T follicular helper cell (primary cell): ENCODE measurements at places on chromosomes 4 and X.

- peak; percentile 36 for DNase-seq
These were observed 9.6 kb downstream of the HAUS7 start for GRCh38 chrX:153460826-153461225.

- DNase-seq = no peak
These were observed 39.8 kb downstream of the MFAP3L start for GRCh38 chr4:169986369-169986768.

DNA sequence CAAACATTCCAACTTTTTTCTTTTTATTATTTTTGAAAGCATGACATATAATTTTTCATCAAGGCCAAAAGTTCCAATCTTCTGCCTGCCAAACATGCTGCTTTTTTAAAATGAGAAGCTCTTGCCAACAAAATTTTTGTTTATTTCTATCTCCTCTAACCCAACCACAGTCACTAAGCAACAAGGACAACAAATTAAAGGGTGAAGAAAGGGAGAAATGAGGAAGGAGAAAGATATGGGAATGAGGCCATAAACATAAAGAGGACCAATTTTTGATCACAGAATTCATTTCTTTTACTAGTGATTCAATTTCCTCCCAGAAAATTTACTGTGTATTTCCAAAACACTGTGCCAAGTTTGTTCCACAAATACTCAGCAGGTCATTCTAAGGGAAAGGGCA is 537.0 kb upstream of the DIAPH2 start:
- no peak for DNase-seq

DNA sequence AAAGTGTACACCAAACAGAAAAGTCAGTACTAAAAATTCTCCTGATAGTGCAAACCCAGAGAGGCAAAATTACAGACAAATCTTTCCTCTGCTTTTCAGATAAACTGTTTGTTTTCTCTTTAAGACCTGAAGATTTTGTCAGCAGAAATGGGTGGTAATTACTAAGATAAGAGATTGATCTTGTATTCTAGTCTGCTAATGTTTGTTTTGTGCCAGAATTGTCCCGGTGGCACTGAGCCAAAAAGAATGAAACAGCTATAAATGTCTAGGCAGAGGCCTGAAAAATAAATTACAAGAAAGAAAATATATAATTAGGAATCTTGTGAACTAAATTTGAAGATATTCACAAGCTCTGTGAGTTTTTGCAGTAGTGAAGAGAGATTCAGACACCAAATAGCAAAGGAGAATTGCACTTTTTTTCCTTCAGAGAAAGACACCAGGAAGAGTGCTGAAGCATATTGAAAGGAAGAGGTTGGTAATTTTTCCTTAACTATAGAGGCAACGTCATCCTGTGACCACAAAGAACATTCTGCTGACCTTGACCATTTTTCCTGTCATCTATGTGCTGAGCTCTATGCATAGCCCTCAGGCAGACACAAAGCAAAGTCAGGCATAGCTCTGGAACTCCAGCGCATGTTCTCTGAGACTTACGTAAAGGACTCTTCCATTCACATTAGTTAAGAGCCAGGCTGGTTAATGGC is 314.5 kb upstream of the RASGEF1B start:
- no peak for DNase-seq

DNA sequence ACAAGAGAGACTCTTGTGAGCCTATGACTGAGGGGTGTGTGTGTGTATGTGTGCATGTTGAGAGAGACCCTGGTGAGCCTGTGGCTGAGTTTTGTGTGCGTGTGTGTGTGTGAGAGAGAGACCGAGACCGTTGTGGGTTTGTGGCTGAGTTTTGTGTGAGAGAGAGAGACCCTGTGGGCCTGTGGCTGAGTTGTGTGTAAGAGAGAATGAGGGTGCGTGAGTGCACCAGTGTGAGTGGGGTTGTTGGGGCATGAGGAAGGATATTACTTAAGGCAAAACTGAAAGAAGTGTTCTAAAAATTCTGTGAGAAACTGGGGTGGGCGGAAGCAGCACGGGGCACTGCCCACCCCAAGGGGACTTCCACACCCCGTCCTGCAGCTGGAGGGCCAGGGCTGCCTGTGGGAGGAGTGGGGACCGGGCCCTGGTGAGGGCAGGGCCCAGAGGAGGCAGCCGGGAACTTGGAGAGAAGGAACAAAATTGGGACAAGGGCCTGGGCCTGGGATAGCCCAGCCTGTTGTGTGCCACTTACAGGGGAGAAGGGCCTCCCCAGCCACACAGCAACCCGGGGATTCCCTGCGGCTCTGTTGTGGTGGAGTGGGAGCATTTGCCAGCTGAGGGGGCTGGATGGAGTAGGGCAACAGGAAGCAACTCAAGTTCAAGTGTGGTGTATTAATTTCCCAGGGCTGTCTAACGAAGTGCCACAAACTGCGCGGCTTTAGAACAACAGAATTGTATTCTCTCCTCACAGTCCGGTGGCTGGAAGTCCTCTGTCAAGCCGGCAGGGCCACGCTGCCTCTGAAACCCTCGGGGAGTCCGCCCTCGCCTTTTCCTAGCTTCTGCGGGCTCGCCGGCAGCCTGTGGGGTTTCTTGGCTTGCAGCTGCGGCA is 22.1 kb downstream of the TMEM131L start:
- peak; percentile 73 for DNase-seq

DNA sequence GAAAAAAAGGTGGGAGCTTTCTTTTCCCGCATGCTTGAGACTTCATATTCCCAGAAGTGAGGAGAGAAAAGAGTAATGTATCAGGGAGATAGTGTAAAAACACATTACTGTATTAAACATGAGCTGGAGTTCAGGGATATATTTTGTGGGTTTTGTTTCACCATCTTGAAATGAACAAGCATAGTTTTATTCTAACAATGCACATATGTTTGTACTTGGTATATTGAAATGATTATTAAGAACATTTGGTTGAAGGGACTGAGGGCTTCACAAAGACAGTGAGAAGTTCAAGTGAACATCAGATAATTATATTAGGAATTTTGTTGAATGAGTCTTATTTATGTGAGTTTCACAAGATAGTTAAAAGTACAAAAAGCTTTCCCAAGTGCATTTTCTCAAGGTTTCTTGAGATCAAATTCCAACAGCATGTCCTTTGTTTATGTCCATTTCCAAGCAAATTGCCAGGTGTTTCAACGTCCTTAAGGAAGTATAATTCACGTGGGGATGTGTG is 368.8 kb downstream of the ANKRD50 start:
- no peak for DNase-seq

DNA sequence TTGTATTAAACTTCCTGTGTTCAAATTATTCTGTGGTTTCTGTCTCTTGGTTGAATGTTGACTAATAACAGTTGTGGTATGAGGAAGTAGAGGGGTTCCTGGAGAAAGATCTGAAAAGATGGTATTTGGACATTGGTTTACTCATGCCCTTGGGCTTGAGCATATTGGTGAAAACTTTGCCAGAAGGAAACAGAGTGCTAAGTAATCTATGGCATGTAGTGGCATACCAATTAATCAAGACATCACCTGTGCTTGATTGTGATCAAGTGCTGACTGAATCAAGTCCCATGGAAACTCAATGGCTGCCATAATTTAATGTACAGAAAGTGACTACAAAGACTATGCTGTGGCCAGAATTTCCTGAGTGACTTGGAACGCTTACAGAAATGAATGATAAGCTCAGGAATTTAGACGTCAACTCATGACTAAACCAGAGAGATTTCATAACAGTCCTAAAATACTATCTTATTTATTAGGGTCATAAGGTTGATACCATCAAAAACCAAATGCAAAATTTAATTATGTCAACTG is 2062.9 kb downstream of the ARAP2 start:
- no peak for DNase-seq

- no peak for DNase-seq
These were observed 38.5 kb upstream of the MED14 start for GRCh38 chrX:40773809-40774208.

GRCh38 chr4:58602022-58602421 is 1491.8 kb upstream of the IGFBP7 start:
- DNase-seq = no peak

GRCh38 chr4:7868436-7868775 is 71.3 kb downstream of the AFAP1 start:
- DNase-seq = no peak

DNA sequence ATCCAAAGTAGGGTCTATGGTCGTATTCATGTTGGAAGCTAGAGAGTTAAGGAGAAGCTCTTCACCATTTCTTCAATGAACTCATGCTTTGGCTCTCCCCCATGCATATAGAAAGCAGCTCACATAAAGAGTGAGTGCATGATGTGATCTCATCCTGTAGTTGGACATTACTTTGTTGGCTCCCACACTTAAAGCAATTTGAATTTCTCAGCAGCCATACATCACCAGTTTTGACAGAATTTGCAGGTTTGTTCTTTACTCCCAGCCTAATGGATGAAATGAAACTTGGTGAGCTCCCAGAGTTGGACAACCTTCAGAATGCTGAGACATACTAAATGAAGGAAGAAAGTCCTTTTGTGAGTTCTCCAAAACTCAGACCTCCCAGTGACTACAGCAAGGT is 613.5 kb downstream of the IQCM start:
- DNase-seq = no peak

GRCh38 chr4:106344647-106344970 is 24.0 kb downstream of the GIMD1 start:
- DNase-seq = no peak

- no peak for DNase-seq
These were observed 73.8 kb upstream of the JADE1 start for GRCh38 chr4:128735714-128736113.

- DNase-seq = no peak
These were observed 15.6 kb downstream of the PPP2R3B start for GRCh38 chrX:370963-371745.

DNA sequence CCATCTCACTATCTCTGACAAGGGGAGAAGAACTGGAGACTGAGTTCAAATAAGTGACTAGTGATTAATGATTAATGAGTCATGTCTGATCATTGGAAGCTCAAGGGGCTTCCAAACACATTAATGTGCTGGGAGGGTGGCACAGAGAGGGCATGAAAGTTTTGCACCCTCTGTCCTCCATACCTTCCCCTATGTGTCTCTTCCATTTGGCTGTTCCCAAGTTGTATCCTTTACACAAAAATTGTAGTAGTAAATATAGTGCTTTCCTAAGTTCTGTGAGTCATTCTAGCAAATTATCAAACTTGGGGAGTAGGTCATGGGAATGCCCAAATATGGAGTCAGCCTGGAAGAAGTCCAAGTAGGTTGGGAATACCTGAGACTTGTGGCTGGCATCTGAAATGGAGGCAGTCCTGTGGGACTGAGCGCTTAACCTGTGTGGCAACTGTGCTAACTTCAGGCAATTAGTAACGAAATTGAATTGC is 4.1 kb upstream of the FAM200B start:
- DNase-seq = no peak

DNA sequence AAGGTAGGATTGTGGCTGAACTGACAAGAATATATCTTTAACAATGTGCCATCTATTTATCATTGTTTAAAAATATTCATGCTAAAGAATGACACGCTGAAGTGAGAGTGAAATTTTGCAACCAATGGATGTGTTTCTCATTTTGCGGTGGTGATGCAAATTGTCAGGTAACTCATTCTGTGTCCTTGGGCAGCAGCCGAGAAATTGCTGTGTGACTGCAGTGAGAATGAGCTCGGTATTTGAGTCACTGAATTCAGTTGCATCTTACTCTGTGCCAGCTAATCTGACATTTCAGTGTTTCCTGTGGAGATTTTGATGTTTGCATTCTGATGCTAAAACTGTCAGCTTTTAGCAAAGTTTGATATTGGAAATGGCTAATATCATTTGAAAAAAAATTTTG is 28.1 kb downstream of the MCUB start:
- DNase-seq = no peak

GRCh38 chr4:183299464-183299863 is 20.6 kb downstream of the CLDN22 start:
- DNase-seq = no peak
